ENCODE measurements at places on chromosomes 7 and 10.

DNA sequence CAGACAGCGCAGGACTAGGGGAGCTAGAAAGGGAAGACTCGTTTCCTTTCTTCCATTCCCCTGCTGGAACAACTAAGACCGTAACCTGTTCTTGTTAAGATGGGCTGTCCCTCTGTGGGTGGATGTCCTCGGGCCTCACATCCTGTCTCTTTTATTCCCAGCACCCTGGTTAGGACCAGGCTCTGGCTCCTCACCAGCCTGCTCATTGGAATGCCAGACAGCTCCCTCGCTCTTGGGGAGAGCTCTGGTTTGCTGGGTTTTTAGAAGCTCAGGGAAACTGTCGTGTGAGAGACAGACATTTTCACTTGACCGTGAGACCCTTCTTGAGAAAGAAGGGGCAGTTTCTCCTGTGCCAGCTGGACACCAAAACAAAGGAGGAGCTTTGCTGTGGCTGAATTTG, 58.1 kb upstream of the HABP2 start:
- no peak for DNase-seq

- DNase-seq = no peak
These were observed 27.7 kb downstream of the NCAPG2 start for GRCh38 chr7:158676906-158677305.

DNA sequence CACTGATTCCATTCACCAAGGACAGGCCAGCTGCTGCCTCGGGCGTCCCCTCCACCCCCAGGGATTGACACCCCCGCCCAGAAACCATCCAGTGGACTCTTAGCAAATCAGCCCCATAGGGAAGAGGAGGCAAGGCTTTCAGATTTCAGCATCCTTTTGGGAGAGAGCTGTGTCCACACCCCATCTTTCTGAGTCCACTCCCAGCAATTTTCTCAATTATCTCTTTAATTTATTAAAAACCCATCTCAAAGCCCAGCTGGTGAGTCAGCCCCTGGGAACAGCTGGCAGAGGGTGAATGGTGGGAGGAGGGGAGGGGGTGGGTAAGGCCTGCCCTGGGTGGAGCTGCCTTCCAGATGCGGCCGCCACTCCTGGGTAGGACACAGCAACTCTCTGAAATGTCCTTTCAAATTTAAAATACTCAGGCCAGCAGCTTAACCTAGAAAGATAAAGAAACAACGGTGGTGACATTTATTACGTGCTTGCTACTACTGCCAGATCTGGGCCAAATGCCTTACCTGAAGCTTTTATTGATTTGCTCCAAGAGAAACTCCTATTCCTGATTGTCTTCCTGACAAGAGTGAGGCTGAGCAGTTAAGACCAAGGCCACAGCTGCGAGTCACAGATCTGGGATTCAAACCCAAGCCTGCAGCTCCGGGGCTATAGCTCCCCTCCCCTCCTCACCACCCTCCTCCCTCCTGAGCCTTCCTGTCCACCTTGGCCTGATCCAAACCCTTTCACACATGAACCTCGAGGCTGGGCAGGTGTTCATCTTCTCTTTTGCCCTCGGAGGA, 120.4 kb downstream of the RGS10 start:
- DNase-seq = no peak

- no peak for DNase-seq
These were observed 12.5 kb downstream of the PRF1 start for GRCh38 chr10:70589762-70590654.

- DNase-seq = no peak
These were observed 57.1 kb upstream of the RHOBTB1 start for GRCh38 chr10:61000769-61001730.

All from stimulated activated CD4-positive, alpha-beta T cell treated with anti-CD3 and anti-CD28 coated beads, Interleukin-12 subunit alpha, Interleukin-12 subunit beta, amount 100 ng/mL, for 48 hours (primary cell).